ENCODE measurements at places on chromosomes 12 and 14.

GRCh38 chr12:107522692-107523477, 162.7 kb upstream of the PWP1 start:
- no peak for DNase-seq

GRCh38 chr12:25615119-25615518, 62.0 kb upstream of the LMNTD1 start:
- no peak for DNase-seq

- DNase-seq, result no peak
These were observed 73.7 kb downstream of the BBS10 start for GRCh38 chr12:76274420-76275083.

DNA sequence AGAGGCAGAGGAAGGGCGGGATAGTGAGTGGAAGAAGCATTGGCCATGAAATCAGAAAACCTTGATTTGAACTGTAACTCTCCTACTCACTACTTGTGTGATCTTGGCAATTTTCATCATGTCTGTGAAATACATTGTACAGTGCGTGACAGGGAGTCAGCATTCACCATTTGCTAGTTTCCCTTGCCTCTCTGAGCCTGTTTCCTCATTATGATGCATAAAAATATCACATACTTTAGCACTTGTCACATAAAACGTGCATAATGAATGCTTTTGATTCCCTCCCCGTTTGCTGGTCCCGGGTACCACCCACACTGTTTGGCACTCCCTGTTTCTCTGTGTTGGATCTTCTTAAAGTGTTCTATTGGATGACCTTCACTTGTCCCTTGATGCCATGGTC, 101.1 kb upstream of the FRMD6 start:
- DNase-seq, result no peak

- DNase-seq, result no peak
These were observed 1.5 kb downstream of the CYP46A1 start for GRCh38 chr14:99685596-99685995.

- no peak for DNase-seq
These were observed 111.1 kb upstream of the CCDC175 start for GRCh38 chr14:59687663-59688062.

GRCh38 chr12:27826076-27826475, 46.0 kb upstream of the MANSC4 start:
- DNase-seq, result no peak

DNA sequence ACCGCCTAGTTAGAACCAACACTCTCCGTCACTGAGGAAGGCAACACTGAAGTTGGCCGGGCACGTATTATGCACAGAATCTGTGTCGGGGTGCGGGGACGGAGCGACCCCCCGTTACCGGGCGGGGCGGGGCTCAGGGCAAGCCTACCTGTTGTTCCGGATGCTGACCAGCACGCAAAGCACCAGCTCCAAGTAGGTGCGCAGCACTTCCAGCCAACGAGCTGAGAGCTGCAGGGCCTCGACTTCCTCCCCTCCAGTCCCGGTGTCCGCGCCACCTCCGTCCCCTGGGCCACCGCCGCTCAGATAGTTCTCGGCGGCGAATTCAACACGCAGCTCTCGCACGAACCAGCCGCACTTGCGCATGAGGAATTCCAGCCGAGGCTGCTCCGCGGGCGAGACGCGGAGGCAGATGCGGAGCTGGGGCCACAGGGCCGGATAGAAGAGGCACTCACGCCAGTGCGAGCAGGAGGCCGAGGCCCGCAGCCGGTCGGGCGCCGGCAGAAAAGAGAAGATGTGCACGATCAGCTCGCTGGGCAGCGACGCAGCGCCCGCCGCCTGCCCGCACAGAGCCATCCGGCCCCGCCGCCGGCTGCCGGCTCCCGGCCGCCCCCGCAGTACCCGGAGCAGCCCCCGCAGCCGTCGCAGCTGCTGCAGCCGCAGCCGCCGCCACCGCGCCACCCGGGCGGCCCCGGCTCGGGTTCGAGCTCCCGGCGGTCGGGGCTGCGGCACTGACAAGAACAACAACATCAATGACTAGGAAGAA, 636 bp downstream of the FBXO33 start:
- peak; percentile 54 for DNase-seq

DNA sequence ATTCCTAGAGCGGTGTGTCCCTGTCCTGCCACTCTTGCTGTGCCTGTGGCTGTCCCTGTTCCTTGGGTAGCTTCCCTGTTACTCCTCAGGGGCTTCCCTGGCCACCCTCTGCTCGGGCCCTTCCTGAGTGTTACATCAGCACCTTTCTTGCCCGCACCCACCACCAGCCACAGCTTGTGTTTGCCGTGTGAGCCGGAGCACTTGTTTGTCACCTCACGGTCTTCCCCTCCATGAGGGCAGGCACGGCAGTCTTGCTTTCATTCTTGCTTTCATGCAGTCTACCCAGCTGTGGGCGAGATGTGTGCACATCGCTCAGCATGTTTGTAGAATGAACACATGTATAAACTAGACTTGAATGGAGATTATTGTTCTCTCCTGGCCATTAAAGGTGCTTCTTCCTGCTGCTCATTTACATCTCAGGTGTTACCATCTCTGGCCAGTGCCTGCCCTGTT, 42.0 kb downstream of the TRAF3 start:
- DNase-seq, result no peak

DNA sequence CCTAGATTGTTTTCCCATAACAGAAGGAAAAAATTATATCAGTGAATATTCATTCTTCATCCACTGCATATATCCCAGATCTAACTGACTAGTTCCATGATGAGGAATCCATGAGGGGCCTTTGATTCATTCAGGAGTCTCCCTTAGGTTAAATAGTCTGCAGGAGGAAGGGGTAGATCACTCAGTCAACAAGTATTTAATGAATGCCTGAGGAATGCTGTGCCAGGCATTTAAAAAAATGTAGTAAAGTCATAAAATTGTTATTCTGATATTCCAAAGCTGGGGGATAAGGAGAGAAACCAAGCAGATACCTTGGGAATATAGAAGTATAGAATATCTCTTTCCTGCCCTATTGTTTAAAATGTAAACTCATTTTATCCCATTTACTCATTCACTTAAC, 216.2 kb upstream of the CAND1 start:
- no peak for DNase-seq

GRCh38 chr12:69354556-69355187, 4.9 kb upstream of the YEATS4 start:
- no peak for DNase-seq

- no peak for DNase-seq
These were observed 293.2 kb downstream of the FOXN3 start for GRCh38 chr14:89123851-89124250.

DNA sequence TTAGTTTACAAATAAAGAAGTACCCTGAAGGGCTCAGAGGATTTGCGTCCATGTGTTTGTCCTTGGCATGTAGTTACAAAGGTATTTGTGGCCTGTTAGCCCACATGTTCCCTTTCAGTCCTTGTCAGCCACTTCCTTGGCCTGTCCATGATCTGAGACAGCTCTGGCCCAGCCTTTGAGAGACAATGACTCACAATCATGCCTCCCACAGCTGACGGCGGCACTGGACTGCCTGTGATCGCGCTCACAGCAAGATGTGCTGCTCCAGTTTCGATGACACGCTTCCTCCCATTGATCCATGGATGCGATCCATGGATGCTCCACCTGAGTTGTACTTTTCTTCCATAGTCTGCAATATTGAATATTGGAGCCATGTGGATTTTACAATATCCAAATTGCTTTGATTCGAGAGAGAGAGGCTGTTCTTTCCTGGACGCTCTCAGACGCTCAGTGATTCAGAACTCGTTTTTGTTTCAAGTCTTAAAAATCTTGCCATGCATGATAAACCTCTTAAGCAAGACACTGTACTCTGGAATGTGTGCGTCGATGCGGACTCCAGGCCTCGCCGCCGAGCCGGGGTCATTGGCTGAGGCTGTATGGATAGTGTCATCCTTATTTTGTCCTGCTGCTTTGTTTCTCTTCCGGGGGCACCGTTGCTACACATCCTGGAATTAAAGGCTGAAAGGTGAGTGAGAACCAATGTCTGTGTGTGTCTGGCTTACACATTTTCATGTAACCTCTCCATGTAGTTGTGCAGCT, 220.1 kb downstream of the GLT1D1 start:
- DNase-seq, result no peak

GRCh38 chr12:42236017-42236416, 2.0 kb downstream of the YAF2 start:
- DNase-seq, result no peak

DNA sequence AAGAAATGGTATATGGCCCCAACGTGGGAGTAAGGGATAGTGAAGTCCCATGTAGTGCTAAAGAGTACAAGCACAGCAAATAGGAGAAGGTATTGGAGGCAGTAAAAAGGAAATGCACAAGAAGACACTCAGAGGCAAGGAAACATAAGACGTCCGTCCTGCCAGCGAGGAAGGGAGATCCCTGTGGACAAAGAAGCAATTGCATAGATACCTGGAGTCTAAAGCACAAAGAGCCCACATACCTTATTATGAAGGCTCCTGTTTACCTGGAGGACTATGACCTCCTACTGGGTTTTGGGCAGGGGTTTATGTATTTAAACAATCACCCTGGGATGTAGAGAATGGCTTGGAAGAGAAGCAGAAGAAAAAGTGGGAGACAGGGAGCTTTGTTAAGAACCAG, 341.2 kb upstream of the DCN start:
- DNase-seq, result no peak

DNA sequence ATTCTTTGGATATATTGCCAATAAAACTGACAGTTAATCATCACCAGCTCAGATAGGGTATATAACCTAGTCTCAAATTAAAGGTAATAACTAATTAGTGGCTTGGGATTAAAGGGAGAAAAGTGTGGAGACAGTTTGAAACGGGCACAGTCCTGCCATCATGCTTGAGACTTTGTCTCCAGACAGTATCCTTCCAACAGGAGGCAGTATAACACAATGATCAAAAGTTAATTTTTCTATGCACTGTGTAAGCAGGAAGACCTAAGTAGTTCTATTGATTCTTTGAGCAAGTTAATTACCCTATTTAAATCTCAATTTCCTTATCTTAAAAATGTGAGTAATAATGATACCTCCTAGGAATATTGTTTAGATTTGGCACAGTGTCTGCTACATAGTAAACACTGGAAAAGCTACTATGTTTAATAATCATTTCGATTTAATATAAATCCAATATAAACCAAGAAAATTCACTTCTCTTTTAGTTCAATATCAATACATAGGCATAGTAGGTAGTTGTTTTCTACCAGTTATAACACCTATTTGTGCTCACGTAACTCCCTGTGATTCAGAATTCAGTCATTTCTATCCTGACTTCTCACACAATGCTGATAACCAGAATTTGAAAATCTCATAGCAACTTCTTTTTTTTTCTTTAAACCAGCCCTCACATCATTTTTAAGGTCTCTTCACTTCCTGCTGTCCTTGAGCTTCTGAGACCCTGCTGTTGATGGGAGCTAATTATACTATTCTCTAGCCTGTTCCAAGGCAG, 53.7 kb downstream of the GALNT4 start:
- DNase-seq, result no peak

DNA sequence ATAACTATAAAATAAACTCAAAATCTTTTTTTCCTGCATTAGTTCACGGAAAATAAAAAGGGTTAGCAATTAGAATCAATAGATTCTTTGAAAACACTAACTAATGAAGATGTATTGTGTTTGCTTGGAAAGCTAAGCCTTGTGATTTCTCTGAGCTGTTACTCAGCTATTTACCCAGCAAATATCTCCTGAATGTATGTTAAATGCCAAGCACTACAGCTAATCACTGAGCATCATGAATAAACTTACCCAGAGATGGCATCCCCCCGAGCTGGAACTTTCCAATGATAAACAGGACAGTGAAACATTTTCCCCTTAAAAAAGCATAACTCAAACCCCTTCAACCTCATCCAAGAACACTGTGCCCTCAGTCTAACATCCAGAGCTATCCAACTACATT, 71.2 kb downstream of the SLC2A13 start:
- no peak for DNase-seq

DNA sequence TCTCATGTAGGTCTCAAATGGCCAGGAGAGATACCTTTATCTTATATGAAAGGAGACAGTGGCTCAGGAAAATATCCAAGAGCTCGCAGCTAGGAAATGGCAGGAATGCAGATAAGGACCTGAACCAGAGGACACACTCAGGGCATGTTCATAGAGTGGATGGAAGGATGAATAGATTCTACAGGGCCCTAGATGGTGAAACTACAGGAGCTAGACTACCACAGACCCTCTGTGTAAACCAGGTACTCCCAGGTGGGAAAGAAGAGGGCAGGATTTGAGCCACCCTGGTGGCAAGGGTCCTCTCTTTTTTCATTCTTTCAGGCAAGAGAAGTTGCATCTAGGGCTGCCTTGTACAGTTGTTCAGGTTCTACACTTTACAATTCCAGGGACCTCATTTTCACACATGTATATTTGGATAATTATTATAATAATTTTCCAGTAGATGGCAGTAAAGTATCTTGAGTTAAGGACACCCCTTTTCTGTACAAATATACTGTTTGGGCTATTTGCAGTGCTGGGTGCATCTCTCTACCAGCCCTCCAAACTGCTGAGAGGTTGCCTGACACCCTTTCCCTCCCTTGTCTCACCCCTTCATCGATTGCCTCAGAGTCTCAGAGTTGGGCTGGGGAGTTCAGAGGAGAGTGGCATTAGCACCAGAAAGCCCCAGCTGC, 10.5 kb upstream of the ZDHHC22 start:
- no peak for DNase-seq

GRCh38 chr14:94004015-94004414, 6.9 kb downstream of the CCDC197 start:
- DNase-seq, result no peak

GRCh38 chr12:98439981-98440581, 75.3 kb upstream of the TMPO start:
- DNase-seq, result peak; percentile 84

DNA sequence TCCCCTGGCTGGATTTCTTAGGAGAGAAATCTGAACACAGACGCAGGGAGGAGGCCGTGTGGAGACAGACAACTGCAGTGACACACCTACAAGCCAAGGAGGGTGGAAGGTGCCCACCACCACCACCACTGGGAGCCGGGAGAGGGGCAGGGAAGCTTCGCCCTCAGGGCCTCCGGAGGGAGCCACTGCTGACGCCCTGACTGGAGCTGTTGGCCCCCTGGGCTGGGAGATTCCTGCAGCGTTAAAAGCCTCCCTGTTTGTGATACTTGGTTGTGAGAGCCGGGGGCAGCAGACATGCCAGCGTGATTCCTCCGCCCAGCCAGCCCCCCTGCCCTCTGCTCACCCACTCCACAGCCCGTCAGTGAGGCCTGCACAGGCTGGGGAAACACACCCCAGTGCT, 72.0 kb downstream of the CHGA start:
- no peak for DNase-seq

DNA sequence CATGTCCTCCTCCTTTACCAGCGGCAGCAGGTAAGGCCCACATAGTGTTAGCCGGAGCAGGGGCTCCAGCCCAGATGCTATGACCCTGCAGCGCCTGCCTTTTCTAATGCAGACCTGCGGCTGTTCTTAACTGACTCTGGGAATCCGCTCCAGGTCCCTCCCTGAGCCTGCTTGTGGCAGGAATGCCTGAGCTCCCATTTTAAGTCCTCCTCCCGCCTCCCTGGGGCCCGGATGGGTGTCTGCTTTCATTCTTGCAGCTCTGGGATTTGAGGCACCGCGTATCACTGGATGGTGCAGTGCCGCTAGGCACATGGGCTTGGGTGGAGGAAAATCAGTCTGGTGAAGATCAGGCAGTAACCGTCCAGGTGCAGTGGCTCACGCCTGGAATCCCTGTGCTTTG, 7.6 kb downstream of the TSPAN9 start:
- no peak for DNase-seq

Data from right cardiac atrium (tissue), 5 donors.